ENCODE measurements at places on chromosomes 16 and 17.

DNA sequence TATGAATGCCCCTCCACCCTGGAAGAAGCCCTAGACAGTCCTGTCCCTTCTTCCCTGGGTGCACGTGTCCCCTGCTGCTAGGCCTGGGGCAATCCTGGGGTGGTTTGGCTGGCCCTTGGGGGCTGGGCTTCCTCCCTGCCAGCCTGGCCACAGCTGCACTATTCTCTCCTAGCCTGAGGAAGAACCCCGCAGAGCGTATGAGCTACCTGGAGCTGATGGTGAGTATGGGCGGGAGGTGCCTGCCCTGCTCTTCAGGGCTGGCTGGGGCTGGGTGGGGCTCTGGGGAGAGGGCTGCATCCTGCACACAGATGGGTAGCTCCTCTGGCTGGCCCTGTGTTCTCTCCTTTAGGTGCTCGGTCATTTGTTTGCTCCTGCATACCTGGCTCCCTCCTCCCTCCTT lies 28.8 kb downstream of the MAP2K3 start:
- no peak for DNase-seq

DNA sequence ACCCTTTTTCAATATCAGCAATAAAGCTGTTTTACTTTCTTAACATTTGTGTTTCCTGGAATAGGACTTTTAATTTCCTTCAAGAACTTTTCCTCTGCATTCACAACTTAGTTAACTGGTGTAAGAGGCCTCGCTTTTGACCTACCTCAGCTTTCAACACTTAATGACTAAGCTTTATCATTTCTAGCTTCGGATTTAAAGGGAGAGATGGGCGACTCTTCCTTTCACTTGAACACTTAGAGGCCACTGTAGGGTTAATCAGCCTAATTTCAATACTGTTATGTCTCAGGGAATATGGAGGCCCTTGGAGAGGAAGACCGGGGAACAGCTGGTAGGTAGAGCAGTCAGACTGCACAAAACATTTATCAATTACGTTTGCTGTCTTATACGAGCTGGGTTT lies 4.7 kb downstream of the SYNRG start:
- no peak for DNase-seq

GRCh38 chr17:58285422-58285810 lies 4.7 kb upstream of the MPO start:
- no peak for DNase-seq

- DNase-seq = peak; percentile 83
Observed at GRCh38 chr17:42517516-42517915, 18.5 kb upstream of the NAGLU start.

DNA sequence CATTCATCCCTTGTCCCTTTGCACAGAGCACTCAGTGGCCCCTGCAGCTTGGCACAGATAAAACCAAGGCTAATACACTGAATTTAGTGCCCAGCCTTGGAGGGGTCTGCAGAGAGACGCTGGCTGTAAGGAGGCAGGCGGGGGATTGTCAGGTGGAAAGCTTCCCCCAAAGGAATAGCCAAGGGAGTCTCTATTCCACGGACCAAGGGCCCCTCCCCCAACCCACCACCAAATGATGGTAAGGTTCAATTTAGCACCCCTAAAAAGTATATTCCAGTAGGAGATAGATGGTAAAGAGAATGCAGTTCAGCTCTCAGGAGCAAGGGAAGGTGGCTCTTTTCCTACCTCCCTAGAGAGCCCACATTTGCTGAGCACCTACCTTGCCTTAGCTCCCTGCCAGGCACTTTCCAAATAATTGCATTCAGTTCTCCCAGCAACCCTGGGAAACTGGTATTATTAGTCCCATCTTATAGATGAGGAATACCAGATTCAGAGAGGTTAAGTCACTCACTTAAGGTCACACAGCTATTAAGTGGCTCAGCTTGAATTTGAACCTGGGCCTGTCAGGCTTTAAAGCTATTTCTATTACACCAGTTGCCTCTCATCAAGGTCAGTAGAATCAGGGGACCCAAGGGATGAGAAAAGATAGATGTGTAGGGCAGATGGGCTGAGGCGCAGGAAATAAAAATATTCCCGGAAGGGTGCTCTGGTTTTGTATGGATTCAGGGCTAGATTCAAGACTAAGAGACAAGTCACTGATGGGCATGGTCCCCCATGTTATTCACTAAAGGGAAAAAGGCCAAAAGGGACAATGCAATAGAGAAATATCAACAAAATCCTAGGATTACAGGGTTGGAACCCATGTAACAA lies 20.0 kb upstream of the ZFHX3 start:
- DNase-seq = no peak

- DNase-seq = no peak
Observed at GRCh38 chr17:67417507-67417906, 40.4 kb downstream of the PITPNC1 start.

DNA sequence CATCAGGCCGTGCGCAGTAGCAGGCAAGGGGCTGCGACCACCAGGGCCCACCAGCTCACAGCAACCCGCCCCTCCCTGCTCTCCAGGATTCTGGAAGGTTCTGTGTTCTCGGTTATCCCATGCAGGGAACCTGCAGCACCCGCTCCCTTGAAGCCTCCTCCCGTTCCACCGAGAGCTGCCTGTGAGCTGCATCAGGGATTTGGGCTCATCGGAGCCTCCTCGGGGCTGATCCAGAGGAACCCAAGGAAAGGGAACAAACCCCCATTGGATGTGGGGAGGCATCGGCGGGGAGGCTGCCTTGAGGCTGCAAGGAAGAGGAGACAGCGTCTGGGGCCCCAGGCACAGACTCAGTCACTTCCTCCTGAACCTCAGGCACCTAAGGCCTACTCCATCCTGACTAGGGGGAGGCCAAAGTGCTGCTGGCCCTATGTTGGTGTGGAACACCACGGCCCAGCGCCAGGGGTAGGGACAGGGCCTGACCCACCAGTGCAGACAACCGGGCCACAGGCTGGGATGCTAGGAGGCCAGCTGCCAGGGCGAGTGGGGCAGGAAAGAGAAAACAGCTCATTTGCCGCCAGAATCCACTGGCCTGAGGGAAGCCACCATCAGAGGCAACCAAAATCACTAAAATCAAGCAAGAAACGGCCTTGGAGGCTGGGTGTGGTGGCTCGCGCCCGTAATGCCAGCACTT lies 14.4 kb upstream of the LGALS3BP start:
- DNase-seq = no peak

DNA sequence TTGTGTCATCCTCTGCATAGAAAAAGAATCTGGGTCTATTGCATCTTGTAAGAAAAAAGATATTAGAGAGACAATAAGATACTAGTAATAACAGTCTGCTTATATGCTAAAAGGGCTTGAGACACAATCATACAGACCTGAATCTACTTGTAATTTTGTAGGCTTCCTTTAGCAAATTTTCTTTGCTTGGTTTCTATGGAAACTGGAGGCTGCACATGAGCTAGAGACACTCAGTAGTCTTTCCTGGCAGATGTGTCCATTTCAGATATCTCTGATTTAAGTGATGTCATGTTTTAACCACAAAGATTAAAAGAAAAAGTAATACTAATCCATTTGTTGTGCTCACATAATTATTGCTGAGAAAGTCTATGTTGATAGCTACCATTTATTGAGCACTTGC lies 123.9 kb upstream of the GNAO1 start:
- no peak for DNase-seq

DNA sequence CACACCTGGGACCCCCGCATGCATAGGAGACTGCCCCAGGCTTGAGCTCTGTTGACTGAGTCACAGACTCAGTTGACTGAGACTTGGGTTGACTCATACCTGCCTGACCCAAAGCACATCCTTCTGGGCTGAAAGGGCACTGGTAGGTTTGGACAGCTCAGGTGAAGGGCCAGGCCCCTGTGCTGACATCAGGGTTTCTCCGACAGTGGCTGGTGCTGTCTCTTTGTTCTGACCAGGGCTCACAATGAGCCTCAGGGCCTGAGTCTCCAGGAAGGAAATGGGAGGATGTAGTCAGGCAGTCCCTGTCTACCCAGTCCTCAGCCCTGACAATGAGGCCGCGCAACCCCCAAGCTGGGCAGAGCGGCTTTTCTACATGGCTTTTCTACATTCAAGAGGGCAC lies 6.5 kb downstream of the SPNS2 start:
- DNase-seq = peak; percentile 58

DNA sequence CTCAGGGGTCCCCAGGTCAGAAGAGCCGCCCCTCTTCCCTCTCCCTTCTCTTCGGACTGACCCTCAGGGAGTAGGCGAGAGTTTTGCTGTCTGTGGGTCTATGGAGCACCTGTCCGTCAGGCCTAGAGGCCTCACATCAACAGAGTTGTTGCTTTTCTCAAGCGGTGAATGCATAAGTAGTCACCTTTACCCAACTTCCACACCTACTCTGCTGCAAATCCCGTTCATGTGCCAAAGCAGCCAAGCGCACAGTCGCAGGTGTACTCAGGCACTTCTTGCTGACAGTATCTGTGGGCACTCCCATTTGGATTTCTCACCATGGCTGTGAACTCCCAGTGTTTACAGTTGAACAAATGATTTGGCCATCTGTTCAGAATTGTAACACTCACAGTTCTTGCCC lies 4.0 kb upstream of the FA2H start:
- DNase-seq = no peak

- DNase-seq = no peak
Observed at GRCh38 chr17:39995438-39995837, 14.8 kb downstream of the PSMD3 start.

- DNase-seq = peak; percentile 46
Observed at GRCh38 chr17:4708436-4708835, 2.0 kb upstream of the ARRB2 start.

All from mesendoderm (in vitro differentiated cells).